ENCODE measurements at places on chromosomes 5 and 9. TPM values are rescaled to one million over a fixed set of nuclear protein-coding genes. Genes with fewer than 3 reads are reported as not detected.

DNA sequence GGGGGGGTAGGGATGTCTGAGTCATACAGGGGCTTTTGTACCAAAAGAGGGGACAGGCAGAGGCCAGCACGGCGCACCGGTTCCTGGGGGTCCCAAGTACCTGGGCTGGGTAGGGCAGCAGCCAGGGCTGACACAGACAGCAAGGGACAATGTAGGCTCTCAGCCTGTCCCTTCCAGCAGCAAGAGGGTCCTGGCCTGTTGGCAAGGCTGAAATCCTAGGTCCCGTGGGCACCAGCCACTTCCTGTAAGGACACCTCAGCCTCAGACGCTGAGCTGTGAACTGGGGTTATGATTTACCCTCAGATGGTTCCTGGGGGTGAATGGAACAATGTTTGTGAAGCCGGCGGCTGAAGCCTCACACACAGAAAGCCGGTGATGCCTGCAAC lies 41.3 kb downstream of the NACC2 start:
- DNase-seq, result no peak

C9orf153 gene
- not detected for total RNA-seq

- no peak for DNase-seq
Observed at GRCh38 chr5:173232499-173233346, 2.3 kb downstream of the NKX2-5 start.

DNA sequence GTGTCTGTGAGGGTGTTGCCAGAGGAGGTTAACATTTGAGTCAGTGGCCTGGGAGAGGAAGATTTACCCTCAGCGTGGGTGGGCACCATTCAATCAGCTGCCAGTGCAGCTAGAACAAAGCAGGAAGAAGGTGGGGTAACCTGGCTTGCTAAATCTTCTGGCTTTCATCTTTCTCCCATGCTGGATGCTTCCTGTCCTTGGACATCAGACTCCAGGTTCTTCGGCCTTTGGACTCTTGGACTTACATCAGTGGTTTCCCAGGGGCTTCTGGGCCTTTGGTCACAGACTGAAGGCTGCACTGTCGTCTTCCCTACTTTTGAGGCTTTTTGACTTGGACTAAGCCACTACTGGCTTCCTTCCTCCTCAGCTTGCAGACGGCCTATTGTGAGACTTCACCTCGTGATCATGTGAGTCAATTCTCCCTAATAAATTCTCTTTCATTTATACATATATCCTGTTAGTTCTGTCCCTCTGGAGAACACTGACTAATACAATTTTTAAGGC lies 38.1 kb downstream of the PBX3 start:
- no peak for DNase-seq

- no peak for DNase-seq
Observed at GRCh38 chr9:121439711-121440664, 59.7 kb downstream of the GGTA1 start.

ARHGEF28 gene
- total RNA-seq, result 4.6 TPM

GRCh38 chr5:150347003-150347402 lies 10.5 kb upstream of the TCOF1 start:
- no peak for DNase-seq

DNA sequence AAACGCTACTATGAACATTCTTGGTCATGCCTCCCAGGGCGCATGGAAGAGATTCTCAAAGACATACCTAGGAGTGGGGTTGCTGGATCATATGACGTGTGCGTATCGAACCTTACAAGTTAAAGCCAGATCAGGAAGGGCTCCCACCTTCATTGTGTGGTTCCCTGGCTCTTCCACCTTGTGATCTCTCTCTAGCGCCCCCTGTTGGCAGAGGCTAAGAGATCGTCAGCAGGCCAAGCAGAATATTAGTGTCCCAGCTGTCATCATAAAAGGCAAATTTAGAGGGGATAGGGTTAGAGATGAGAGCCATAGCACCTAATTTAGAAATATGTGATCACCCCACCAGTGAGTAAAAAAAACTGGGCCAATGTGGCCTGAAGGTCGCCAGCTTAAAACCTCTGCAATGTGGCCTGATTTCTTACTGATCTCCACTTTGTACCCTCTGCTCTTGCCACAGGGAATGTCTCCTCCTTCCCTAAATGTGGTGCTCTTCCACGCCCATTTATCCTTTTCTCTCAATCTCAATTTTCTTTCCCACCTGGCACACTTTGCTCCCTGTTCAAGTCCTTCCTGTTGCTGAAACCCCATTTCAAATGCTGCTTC lies 91.7 kb upstream of the SHB start:
- DNase-seq, result peak; percentile 64

TLE1 gene
- 17.9 TPM for total RNA-seq

DNA sequence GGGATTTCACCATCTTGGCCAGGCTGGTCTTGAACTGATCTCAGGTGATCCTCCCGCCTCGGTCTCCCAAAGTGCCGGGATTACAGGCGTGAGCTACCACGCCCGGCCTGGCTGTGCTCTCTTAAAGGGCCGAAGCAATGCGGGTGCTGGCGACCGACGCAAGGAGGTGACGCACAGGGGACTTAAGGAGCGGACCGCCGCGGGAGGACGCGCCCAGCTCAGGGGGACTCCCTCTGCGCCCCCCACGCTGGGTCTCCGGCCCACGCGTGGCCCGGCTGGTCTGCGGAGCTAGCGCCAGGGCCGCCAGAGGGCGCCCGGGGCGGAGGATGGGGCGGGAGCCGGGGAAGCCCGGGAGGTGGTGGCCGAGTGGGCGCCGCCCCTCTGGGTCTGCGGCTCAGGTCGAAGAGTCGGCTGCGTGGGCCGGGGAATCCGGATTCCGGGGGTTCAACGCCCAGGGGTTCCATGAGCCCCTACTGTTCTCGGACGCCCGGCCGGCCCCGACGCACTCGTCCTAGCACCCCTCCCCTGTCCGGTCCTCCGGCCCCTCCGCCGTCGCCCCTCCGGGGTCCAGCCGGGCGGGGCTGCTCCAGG lies 502 bp upstream of the CERCAM start:
- DNase-seq, result peak; percentile 86

ANKRD31 gene
- 0.66 TPM for total RNA-seq

IGIP gene
- 3.7 TPM for total RNA-seq

DNA sequence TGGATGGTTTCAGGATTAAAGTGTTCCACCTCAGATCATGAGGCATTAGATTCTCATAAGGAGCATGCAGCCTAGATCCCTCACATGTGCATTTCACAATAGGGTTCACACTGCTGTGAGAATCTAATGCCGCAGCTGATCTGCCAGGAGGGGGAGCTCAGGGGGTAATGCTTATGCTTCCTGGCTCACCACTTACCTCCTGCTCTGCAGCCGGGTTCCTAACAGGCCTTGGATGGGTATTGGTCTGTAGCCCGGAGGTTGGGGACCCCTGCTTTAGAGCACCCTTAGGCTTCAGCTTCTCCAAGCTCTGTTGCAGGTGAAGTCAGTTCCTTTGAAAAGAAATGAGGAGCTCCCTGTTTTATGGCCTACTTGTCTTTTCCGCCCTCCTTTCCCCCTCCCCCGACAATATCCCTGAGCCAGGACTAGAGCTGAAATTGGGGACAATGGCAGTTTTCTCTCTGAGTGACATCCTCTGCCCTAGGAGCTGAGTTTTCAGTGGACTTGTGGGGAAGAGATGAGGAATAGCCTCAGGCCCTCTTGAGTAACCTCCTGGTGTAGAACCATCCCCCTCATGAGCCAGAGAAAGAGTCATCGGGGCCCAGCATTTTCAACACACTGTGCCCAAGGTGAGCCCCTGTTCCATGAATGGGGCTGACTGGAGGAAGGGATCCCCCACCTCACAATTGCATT lies 16.2 kb upstream of the MAT2B start:
- peak; percentile 41 for DNase-seq

- no peak for DNase-seq
Observed at GRCh38 chr9:131407717-131408195, 13.9 kb downstream of the PRRC2B start.

- DNase-seq, result no peak
Observed at GRCh38 chr5:93378073-93378472, 202.9 kb downstream of the NR2F1-AS1 start.

DNA sequence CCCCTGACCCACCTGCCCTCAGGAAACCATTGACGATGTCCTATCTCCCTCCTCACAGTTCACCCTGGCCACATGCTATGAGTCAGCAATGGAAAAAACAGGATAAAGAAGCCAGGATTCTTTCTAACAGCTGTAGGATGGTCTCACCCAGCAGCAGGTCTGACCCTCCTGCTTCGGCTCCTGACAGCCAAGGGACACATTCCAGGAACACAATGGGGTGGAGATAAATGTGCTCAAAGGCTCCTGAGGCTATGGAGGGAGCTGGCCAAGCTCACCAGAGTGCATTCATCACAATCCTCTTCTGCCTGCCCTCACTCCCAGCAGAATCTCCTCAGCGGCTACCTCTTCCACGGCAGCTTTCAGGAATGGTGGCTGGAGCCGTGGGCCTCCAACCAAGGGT lies 170.3 kb downstream of the PJA2 start:
- no peak for DNase-seq

DNA sequence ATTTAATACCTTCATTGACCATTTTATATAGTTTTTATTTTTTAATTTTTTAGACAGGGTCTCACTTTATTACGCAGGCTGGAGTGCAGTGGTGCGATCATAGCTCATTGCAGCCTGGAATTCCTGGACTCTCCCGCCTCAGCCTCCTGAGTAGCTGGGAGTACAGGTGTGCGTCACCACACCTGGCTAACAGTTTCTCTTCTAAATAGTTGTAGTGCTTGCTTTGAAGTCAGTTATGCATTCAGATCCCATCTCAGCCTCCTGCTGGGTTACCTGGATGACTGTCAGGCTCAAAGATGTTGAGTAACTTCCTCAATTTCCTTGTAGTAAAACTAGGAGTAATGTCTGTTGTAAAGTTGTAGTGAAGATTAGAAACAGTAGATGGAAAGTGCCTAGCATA lies 21.4 kb downstream of the SNX18 start:
- no peak for DNase-seq

OTP gene
- not detected for total RNA-seq

- peak; percentile 25 for DNase-seq
Observed at GRCh38 chr5:120464627-120465435, 731 bp downstream of the PRR16 start.

GPR21 gene
- total RNA-seq, result 2.0 TPM

DNA sequence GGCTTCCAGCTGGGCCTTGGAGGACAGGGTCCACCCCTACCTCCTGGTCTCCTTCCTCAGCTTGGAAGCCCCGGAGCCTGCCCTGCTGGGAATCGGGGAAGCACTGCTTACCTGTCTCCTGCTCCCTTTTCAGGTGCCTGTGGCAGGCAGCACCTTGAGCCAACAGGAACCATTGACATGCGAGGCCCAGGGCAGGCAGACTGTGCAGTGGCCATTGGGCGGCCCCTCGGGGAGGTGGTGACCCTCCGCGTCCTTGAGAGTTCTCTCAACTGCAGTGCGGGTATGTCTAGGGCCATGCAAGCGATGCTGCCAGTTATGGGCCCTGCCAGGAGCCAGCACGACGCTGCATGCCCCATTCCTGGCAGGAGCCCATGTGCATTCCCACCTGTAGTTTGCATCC lies 3.8 kb upstream of the CACFD1 start:
- DNase-seq, result no peak

- DNase-seq, result no peak
Observed at GRCh38 chr9:133355881-133356357, 368 bp downstream of the SURF1 start.

- no peak for DNase-seq
Observed at GRCh38 chr9:77316058-77316457, 138.7 kb downstream of the VPS13A start.

GRCh38 chr5:83341815-83342334 lies 129.7 kb upstream of the VCAN start:
- no peak for DNase-seq

DNA sequence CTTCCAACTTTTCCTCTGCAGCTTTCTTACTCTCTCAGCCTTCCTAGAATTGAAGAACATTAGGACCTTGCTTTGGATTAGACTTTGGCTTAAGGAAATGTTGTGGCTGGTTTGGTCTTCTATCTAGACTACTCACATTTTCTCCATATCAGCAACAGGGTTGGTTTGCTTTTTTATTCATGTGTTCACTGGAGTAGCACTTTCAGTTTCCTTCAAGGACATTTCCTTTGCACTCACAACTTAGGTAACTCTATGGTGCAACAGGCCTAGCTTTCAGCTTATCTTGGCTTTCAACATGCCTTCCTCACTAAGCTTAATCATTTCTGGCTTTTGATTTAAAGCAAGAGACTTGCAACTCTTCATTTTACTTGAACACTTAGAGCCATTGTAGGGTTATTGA lies 153.1 kb downstream of the CCDC192 start:
- DNase-seq, result no peak

SCGB3A1 gene
- not detected for total RNA-seq

- DNase-seq, result no peak
Observed at GRCh38 chr5:60852317-60852716, 8.2 kb upstream of the ELOVL7 start.

DNA sequence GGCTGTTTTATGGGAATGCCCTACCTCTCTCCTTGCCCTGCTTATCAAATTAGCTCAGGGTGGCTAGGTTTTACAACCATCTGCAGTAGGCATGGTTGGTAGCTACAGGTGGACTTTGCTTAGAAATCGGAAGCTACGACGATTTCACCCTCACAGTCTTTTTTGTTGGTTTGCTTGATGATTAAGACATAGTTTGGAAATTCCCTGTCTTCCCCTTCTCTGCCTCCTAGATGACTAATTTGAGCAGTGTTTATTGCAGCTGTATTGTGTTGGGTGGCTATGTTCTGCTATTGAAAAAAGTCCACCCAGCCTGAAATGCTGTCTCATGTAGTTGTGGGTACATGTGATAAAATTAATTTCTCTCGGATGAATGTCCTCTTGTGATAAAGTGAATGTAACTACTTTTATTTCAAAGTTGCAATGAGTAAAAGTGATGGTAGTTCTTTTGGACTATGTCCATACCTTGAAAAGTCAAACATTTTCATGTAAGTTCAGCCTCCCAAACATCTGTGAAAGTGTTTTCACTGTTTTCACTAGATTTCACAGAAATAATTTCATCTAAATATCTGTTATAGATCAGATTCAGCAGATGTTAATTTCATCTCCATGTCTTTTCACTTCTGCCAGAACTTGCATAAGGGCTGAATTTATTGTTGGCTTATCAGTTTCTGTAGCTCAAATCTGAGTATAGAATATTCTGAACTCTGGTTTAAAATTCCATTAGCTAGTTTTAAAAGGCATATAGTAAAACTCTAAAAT lies 37.3 kb upstream of the FYB1 start:
- DNase-seq, result no peak

DIPK1B gene
- 40.4 TPM for total RNA-seq

ANGPTL2 gene
- not detected for total RNA-seq

PIP5K1B gene
- total RNA-seq, result 10.3 TPM

GFM2 gene
- total RNA-seq, result 46.5 TPM

DNA sequence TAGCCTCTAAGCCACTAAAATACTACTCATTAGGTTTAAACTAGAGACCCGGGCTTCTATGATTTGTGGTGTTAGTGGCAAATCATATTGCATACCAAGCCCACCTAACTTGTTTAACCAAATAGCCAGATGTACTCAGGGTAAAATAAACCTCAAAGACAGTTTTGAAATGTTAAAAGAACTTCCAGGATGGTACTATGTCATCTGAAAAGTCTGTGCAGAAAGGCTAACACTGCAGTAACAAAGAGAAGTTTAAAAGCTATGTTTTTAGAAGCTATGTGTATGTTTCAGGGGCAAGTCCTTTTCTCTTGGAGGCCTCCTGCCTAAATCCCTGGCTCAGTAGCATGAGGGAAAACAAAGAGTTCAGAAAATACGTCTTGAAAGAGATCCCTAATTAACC lies 84.9 kb upstream of the IL7R start:
- no peak for DNase-seq

- no peak for DNase-seq
Observed at GRCh38 chr9:135782946-135783345, 81.0 kb downstream of the KCNT1 start.
